ENCODE measurements at places on chromosomes 6 and 20.

GRCh38 chr6:106522562-106523250, 106.6 kb downstream of the RTN4IP1 start:
- peak; percentile 57 for DNase-seq

DNA sequence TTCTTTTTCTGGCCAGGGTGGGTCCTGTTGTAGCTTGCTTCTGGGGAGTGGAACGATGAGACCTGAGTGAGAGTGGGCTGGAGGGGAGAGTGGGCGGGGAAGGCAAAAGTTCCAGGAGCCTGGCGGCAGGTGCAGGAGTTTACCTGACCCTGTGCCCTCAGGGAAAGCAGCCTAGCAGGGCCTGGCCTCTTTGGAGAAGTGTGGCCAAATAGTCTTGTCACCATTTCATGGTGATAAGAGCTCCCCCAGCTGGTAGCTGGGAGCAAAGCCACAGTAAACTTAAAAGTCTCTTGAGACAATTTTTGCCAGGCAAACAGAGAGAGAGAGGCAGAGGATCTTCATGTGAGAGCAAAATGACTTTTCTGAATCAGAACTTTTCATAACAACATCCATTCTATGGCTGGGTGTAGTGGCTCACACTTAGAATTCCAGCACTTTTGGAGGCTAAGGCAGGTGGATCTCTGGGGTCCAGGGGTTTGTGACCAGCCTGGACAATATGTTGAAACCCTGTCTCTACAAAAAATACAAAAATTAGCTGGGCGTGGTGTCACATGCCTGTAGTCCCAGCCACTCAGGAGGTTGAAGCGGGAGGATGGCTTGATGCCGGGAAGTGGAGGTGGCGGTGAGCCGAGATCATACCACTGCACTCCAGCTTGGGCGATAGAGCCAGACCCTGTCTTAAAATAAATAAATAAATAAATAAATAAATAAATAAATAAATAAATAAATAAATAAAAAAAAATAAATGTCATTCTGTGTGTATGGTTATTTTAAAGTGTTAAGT, 161.8 kb upstream of the SCGN start:
- DNase-seq: peak; percentile 70

DNA sequence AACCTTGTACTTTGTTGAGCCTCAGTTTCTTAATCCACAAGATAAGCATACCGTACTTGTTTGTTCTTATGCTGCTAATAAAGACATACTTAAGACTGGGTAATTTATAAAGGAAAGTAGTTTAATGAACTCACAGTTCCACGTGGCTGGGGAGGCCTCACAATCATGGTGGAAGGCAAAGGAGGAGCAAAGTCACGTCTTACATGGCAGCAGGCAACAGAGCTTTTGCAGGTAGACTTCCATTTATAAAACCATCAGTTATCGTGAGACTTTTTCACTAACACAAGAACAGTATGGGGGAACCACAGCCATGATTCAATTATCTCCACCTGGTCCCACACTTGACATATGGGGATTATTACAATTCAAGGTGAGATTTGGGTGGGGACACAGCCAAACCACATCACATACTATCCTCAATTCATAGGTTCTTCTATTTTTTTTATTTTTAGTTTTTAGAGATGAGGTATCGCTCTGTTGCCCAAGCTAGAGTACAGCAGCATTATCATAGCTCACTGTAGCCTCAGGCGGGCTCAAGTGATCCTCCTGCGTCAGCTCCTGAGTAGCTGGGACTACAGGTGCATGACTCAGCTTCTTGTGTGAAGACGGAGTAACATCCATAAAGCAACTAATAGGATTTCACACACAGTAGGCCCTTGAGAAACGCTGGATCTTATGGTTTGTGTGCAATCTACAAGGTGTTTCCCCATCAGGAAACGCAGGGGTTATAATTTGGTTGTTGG, 76.7 kb upstream of the IYD start:
- no peak for DNase-seq

GRCh38 chr6:63864671-63865318, 229.2 kb downstream of the PHF3 start:
- no peak for DNase-seq

- no peak for DNase-seq
Observed at GRCh38 chr6:132041706-132042105, 90.5 kb upstream of the CCN2 start.

DNA sequence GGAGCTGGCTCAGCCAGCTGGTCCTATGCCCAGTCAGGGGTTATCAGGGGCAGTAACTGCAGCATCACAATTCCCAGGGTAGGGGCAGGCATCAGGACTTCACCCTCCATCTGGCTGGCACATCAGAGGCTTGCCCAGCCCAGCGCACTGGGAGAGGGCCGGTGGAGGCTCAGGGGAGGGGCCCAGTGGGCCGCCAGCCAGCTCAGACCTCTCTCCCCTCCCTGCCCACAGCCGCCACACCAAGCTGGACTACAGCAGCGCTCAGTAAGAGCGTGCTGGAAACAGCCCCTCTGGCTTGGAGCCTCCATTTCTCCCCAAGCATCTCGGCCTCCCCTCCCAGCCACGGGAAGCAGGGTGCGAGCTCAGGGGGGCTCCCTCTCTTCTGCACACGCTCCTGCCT, 22.0 kb downstream of the ADA start:
- DNase-seq: no peak

DNA sequence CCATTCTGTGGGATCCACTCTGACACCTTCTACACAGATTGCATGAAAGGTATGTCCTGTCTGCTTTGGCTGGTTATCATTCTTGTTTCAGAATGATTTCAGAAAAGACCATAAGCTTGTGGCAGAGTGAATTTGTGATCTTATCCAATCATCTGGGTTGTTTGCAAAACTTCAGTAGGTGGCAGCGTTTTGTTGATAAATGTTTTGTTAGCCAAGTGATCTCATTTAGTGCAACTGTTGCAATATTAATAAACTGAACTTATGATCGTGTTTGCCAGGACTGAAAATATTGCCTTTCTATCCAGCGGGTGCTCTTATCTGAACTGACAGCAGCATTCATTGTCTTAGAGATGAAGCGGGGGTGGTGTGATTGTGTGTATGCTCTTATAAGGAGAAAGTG, 613.2 kb upstream of the NOX3 start:
- no peak for DNase-seq

- DNase-seq: no peak
Observed at GRCh38 chr20:58238490-58238889, 10.0 kb upstream of the ANKRD60 start.

- no peak for DNase-seq
Observed at GRCh38 chr20:37948956-37949355, 46.0 kb downstream of the VSTM2L start.

All from MV-4-11 (cell line).